ENCODE measurements at places on chromosomes 11 and 22.

GRCh38 chr22:19629331-19629719, 85.0 kb upstream of the SEPTIN5 start:
- no peak for DNase-seq

DNA sequence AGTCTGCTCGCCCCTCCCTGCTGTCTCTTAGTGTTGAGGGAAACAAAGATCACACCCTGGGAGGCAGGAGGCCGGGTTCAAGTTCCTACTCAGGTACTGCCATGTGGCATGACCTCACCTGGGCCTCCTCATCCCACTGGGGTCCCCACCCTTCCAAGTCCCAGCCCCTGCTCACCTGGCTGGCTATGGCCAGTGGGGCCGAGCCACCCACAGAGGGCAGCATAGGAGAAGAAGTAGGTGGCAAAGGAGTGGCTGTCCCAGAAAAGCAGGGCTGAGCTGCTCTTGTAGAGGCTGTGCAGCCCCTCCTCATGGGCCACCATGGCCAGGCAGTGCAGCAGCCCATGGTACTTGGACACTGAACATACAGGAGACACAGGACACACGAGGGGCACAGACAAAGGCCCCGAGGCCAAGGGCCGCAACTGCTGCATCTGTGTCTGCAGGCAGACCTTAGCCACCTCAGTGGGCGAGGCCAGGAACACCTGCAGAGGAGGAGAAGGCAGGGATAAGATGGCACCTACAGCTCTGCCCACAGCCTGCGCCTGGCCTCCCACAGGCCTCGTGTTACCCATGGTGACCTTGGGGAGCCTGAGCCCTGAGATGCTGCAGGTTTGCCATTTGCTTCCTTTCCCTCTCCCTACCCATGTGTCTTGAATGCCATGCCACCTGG, 50.6 kb upstream of the MPEG1 start:
- no peak for DNase-seq

- no peak for DNase-seq
These were observed 5.0 kb upstream of the MYOD1 start for GRCh38 chr11:17714356-17714854.

GRCh38 chr11:96221244-96222070, 121.5 kb downstream of the MAML2 start:
- no peak for DNase-seq

DNA sequence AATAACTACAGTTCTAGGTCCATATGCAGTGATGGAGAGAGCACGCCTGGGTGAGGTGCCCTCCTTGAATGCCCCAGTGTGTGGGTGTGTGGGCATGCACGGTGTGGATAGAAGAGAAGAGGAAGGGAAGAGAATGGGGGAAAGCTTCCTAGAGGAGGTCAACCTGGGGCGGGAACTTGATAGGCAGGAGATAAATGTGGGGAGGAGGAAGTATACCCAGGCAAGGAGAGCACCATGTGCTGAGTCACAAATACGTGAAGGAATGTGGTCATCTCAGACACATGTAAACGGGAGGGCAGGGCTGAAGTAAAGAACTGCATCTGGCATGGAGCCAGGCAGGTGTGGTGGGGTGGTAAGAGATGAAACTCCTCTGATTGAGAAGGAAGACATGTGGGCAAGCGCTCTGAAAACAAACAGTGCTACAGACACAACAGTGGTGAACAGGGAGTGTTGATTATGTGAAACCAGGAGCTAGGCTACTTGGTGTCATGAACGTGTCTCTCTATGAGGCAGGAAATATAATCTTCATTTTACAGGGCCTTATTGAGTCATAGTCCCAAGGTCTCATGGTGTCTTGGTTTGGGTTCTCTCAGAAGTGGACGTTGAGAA, 61.5 kb upstream of the EED start:
- DNase-seq = no peak

GRCh38 chr11:849104-849824, 6.6 kb downstream of the TSPAN4 start:
- no peak for DNase-seq

DNA sequence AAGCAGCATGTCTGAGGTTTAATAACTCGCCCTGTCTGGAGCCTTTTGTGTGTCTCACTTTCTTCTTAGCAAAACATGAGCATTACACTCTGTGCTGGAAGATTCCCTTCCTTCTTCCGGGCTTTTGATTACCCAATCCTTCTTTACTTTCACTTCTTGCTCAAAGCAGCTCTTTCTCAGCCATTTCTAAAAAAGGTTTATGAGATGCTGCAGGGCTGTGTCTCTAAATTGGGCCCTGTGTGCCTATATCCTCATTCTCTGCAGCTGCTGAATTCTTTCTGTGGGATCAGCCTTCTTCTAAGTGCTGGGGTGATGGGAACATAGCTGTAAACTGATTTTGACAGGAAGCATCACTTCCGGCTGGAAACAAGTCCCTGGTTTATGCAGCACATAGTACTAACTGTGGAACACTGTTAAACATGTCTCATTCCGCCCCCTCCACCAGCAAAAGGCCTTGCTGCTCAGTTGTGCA, 71.8 kb downstream of the PIWIL4 start:
- peak; percentile 20 for DNase-seq

- no peak for DNase-seq
These were observed 67.9 kb downstream of the CYB5R2 start for GRCh38 chr11:7605186-7605943.

DNA sequence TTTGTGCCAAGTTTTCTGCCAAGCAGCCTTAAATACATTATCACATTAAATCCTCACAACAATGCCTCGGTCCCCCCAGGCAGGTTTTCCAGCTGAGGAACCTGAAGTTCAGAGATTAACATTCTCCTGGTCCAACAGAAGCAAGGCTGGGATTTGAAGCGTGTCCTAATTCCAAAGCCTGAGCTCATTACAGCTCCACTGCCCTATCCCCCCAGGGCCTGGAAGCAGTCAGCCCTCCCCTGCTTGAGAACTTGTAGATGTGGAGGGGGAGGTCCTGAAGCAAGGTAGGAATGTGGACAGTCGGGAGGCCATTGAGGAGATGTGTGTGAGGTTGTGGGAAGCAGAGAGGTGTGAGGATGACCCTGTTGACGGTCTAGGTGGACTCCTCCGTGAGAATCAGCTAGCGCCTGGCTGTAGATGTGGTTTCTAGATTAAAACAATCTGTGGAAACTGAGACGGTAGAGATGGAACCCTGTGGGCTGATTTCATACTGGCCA, 8.1 kb downstream of the GRAMD1B start:
- no peak for DNase-seq

- DNase-seq = no peak
These were observed 40.7 kb upstream of the POU2AF1 start for GRCh38 chr11:111419641-111420327.

DNA sequence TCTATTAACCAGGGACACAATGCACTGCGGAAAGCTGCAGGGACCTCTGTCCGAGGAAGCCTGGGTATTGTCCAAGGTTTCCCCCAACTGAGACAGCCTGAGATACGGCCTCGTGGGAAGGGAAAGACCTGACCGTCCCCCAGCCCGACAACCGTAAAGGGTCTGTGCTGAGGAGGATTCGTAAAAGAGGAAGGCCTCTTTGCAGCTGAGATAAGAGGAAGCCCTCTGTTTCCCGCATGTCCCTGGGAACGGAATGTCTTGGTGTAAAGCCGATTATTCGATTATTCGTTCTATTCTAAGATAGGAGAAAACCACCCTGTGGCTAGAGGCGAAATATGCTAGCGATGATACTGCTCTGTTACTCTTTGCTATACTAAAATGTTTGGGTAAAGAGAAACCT, 5.2 kb downstream of the BET1L start:
- DNase-seq = no peak

GRCh38 chr11:57868491-57868890, 106.9 kb downstream of the CTNND1 start:
- DNase-seq = no peak

- DNase-seq = no peak
These were observed 12.5 kb downstream of the L3MBTL2 start for GRCh38 chr22:41217553-41218157.

DNA sequence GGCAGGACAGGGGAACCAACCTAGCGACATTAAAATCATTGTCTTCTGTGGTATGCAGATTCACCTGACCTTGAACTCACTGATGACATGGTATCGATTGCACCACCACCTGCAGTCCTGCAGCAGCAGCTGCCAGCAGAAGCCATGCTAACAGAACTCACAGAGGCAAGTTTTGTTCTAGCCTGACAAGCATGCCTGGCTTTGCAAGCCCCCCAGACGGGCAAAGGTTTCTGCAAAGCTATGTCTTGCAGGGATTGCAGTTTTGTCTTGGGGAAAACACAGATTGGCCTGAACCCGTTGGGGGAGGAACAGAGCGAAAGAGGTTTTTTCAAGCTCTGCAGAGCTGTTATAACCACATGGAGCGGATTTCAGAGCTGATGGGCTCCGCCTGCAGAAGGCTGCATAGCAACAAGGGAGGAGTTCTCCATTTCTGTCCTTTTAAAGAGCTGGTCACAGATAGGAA, 221.0 kb downstream of the HIPK3 start:
- no peak for DNase-seq

DNA sequence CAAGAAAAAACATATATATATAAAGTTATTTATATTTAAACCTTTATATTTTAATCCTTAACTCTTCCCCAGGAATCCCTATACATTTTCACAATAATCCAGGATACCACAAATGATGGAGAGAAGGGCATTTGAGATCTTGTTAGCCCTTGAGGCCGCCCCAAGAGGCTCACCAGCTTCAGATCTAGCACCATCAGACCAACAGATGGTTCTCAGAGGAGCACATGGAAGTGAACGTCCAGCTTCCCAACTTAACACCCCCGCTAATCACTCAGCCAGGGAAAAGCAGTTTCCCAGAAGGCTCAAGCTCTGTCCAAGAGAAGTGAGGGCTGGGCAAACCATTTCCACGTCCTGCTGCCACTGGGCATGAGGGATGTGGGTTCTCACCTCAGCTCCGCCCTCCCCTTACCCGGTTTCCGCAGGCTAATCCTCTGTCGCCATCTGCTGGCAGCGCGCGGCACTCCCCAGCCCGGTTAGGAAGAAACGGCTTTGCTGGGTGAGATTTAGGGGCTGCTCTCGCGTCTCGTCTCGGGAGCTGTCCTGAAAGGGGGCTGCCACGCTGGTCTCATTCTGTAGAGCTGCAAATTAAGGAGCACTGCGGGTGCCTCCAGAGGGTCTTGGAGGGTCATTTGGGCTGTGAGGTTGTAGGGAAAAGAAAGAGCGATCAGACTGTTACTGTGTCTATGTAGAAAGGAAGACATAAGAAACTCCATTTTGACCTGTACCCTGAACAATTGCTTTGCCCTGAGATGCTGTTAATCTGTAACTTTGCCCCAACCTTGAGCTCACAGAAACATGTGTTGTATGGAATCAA, 6.8 kb upstream of the FAM111A start:
- DNase-seq = no peak

GRCh38 chr11:130429120-130429681, 792 bp upstream of the ADAMTS8 start:
- no peak for DNase-seq

DNA sequence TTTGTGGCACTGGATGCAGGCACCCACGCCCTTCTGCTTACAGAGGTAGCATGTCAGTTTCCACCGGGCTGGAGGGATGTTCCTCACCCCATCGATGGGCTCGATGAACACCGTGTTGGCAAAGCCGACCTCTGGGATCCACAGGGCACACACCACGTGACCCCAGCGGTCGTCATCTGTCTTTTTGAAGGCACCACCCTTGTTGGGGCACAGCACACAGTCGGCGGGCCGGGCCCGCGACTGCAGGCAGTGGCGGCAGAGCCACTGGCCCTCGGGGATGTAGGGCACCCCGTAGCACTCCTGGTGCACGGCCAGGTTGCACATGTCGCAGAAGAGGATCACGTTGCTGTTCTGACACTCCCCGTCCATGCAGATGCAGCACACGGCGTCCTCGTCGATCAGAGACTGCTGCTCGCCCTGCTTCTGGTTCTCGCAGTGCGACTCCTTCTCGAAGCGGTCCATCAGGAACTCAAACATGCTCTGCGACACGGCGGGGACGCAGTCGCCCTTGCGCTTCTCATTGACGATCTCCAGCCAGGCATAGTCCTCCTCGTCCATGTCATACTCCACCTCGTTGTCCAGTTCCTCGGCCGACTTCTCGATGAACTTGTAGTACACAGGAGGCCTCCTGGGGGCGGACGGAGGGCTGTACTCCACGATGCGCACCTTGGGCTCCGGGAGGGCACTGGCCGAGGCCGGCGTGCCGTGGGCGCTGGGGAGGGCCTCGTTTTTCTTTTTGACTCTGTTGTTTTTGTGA, 4.2 kb downstream of the BRD1 start:
- DNase-seq = no peak

DNA sequence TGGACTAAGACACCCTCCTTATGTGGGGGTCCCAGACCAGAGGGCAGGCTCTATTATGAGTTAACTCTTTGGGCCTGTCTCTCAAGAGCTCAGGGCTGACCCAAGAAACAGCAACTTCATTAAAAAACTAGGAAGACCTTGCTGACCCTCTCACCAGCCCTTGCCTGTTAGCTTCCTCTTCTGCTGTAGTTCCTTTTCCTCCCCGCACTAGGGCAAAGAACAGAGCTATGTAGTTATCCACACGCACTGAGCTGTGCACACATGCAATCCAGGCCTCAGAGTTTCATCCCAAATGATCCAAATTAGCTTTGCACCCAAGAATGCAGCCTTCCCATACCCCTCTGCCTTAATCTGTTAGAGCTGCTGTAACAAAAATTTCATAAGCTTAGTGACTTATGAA, 539.6 kb upstream of the CADM1 start:
- DNase-seq = no peak

Data from forelimb muscle (tissue), 1 donor.